ENCODE measurements at places on chromosomes 13 and 19.

DNA sequence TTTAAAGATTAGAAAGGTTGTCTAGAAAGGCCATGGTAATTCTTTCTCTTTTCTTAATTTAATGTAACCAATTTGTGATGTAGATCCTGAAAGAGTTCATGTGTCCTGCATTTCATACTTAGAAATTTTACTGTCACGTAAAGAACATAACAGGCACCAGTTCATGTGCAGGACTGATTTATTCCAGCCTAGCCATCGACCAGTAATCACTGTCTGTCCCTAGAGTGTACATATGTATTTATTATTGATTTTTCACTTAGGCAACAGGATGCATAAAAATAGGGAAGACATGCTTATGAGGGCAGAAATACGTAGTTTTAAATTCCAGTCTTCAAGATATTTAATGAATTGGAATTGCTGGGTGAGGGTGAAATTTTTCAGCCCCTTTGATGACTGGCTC, 37.6 kb downstream of the TDRD12 start:
- no peak for DNase-seq

GRCh38 chr13:25169951-25170553, 2.0 kb downstream of the AMER2 start:
- DNase-seq, result no peak

GRCh38 chr19:38890686-38891085, 8.7 kb downstream of the SIRT2 start:
- peak; percentile 66 for DNase-seq

DNA sequence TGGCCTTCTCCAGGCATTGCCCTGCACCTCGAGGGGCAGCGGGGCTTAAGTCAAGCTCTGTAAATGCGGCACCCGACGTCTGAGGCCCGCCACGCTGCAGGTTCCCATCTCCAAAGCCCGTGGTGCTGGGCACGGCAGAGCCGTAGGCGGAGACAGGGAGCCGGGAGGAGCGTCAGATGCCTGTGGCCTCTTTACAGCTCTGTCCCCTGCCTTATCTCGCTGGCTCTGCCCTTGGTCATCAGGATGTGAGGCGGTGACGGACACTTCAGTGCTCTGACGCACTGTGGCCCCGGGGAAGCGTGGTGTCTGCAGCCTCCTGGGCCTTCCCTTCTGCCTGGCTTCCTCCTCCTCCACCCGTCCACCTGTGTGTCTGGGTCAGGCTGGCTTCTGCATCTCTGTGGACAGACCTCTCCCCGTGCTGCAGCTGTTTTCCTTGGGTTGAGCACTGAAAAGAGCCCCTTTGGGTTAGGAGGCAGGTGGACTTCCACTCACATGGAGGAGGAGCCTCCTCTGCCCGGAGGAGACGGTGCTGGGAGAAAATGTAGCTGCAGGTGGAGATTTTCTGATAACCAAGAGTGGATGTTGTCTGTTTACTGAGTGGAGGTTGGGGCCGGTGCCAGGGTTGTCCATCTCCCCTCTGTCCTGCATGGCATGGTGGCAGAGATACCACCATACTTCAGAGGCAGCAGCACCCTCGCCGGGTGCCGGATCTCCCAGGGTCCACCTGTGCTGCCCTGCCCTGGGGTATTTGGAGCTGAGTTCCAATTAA, 14.6 kb downstream of the MCF2L start:
- DNase-seq, result no peak

DNA sequence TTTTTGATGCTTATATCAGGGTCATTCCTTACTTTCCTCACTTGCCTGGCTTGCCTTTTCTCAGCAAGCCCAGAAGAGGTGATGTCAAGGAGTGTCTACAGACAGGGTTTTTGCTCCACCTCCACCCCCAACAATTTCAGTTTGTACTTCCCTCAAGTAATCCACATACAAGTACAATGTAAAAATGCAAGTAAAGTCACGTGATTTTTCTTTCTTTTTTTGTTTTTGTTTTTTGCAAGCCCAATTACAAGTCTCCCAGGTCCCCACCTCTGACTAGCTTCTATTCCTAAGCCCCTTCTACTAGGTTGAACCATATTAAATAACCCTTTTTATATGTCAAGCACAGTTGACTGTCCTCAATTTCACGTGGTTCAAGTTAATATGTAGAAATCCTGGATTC, 579.6 kb downstream of the DIAPH3 start:
- no peak for DNase-seq

- no peak for DNase-seq
Observed at GRCh38 chr13:113649212-113649611, 8.8 kb downstream of the ATP4B start.

GRCh38 chr13:60090574-60090973, 73.2 kb downstream of the DIAPH3 start:
- DNase-seq, result no peak

DNA sequence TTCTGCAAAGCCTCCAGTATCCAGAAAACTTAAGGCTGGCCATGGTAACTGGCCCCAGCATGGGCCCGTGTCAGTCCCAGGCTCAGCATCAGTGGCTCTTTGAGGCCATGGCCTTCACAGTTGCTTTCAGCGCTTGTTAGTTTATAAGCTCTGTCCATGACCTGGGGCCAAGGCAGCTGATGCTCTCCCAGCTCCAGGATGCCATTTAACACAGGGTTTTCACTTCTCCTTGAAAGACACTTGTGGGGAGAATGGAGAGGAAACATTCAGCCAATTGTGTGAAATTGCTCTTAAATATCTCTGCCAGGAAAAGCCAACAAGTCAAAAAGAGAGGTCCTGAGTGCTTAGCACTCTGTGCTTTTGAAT, 321.3 kb downstream of the FOXO1 start:
- no peak for DNase-seq

DNA sequence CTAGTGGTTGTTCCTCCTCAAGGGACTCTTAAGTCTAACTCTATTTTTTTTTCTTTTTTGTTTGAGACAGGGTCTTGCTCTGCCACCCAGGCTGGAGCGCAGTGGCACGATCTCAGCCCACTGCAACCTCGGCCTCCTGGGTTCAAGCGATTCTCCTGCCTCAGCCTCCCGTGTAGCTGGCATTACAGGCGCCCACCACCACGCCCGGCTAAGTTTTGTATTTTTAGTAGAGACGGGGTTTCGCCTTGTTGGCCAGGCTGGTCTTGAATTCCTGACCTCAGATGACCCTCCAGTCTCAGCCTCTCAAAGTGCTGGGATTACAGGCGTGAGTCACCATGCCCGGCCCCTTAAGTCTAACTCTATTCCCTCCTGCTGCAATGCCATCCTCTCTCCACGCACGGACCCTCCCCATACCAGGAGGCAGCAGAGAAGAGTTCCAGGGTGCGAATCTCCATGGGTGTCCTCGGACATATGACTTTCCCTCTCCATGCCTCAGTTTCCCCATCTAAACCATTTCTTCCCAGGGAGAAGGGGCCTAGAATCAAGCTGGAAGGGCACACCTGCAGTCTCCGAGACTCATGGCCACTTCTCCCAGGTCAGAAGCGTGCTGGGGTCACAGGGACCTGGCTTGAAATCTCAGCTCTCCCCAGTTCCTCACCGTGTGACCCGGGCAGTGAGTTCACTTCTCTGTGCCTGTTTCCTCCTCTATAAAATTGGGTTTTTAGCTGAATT, 6.0 kb upstream of the BCL3 start:
- no peak for DNase-seq

All from tongue (tissue), 3 donors.